ENCODE measurements at places on chromosomes 1 and 21.

GRCh38 chr1:169271098-169271497, 96.5 kb downstream of the NME7 start:
- no peak for DNase-seq

- no peak for DNase-seq
These were observed 5.1 kb upstream of the HMGCS2 start for GRCh38 chr1:119773711-119774241.

- DNase-seq: no peak
These were observed 139.2 kb downstream of the NTMT2 start for GRCh38 chr1:170284951-170285350.

GRCh38 chr1:238776126-238776525, 610.2 kb upstream of the CHRM3 start:
- DNase-seq: no peak

Data from activated CD4-positive, alpha-beta T cell treated with anti-CD3 and anti-CD28 coated beads for 4 hours (primary cell).